A549 (cell line): ENCODE measurements at places on chromosomes 6 and 20.

- no peak for DNase-seq
Measured at GRCh38 chr6:33958526-33959328, 154.9 kb upstream of the MLN start.

GRCh38 chr6:105604587-105604884 is 201.7 kb upstream of the PREP start:
- no peak for DNase-seq

DNA sequence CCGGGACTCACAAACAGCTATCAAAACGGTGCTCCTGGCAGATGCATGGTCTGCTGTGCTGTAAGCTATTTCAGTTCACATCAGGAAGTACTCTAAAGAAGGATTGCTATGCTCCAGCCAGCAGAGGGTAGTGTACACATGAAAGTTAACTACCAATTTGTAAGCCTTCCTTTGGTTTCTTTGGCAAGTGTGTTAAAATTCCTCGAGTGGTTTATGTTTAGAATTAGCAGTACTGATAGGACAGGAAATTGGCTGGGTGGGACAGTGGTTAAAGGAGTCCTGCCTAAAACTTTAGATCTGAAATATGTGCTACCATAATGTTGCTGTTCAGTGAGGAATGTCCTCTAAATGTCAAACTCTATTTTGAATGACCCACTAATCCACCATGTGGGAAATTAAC is 47.4 kb downstream of the TRMT11 start:
- peak; percentile 76 for DNase-seq

DNA sequence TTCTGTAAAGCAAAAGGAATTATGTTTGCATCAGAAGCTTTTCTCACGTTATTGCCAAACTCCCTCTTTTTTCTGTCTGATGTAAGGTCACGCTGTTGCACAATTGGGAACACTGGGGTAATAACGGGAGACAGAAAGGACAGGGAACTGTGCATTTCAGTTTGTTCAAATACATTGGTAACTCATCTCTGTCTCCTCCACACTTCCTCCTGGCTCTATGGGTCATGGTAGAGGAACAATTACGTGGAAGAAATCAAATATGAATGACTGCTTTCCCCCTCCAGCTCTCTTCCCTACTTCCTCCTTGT is 132.2 kb upstream of the TNFAIP3 start:
- no peak for DNase-seq

- no peak for DNase-seq
Measured at GRCh38 chr6:3195420-3195694, 32.1 kb downstream of the TUBB2B start.

DNA sequence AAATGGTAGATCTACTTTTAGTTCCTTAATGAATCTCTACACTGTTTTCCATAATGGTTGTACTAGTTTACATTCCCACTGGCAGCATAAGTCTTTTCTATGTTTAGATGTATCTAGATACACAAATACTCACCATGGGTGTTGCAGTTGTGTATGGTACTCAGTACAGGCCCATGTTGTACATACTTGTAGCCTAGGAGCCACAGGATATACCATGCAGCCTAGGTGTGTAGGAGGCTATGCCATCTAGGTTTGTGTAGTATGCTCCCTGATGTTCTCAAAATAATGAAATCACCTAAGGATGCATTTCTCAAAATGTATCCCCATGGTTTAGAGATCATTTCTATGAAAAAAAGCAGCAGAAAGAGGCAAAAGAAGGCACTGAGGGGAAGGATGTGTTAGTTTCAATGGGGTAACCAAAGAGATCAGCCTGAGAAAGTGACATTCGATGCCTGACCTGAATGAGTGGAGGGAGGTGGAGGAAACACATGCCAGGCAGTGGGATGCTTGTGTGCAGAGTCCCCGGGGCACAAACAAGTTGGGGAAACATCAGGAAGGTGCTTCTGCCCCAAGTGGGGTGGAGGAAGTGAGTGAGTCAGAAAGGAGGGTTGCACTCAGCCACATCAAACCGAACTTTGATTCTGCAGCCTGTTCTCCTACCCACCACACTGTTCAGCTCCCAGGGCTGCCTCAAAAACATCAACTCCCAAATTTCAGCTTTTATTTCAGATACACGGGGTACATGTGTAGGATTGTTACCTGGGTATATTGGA is 191.2 kb downstream of the ZNF217 start:
- no peak for DNase-seq

- no peak for DNase-seq
Measured at GRCh38 chr6:26172608-26172968, 85.4 kb downstream of the HFE start.

GRCh38 chr6:14141351-14142062 is 23.9 kb downstream of the CD83 start:
- no peak for DNase-seq

GRCh38 chr20:17457079-17457478 is 74.1 kb downstream of the BFSP1 start:
- DNase-seq: no peak

DNA sequence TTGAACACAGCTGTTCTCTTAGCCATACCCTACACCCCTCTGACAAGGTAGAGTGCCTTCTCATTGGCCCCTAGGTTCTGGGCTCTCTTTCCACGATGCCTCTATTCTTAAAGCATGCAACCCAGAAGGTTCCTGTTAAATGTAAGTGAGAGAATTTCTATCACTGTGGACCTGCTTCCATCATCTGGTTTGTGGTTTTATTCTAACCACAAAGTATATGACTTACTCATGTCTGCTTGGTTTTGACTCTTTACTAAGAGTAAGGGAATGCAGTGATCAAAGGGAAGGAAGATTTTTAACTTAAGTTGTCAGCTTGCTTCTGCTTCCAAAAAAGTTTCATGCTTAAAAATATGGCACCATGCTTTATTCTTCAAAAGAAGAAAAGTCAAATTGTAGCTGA is 80.2 kb downstream of the ANKEF1 start:
- no peak for DNase-seq

DNA sequence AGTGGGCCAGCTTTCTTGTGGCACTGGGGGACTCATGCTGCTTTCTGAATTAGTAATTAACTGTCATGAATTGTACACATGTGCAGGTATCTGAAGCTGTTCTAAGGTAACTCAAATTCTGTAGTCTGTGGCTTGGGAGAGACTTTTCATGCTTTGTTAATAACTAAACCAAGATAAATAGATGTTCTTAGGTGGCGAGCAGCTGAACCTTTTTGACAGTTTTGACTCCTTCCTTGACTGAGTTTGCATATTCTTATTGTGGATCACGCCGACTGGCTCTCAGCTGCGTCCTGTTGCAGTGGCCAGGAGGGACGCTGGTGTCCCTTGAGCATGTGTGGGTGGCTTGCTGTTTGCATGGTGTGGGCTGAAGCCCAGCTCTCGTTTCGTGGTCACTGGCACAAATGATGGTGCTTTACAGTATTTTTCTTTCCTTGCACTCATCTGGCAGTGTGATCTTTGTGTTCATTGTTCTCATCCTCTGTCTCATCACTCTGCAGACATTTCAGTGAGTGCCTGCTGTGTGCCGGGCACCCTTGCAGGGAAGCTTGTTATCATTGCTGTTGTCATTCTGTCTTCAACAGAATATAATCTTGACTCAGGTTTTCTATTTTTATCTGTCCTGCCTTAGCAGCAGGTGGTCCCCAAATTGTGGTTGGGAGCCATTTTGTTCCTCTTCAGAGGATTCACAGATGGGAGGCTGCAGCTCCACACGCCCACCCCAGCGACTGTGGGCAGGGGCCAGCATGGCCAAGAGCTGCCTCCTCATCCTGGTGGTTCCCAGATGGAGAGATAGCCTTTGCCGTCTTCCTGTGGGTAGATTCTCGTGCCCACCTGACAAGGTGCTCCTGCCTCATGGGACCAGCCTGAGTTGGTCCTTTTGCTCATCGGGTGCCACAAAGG is 39.6 kb downstream of the DUSP22 start:
- no peak for DNase-seq

- DNase-seq: no peak
Measured at GRCh38 chr20:41344477-41344876, 3.9 kb downstream of the LPIN3 start.

DNA sequence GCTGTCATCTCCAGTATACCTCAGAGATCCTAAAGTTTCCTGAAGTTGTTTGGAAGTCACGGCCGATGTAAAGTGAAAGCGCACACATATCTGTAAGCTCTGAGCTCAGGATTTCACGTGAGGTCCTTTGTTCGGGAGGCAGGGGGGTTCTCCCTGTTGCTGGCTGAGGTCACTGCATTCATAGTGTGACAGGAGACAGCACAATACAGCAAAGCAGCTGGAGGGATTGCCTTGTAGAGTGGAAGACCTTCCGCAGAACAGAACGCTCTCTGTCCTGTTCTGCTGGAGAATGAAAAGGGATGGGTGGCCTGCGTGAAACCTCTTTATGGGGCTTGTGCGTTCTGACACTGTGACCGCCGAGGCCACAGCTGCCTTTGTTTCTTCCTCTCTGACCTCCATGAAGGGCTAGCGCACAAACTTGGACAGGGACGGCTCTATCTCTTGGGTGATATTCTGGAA is 13.4 kb upstream of the SERPINB1 start:
- DNase-seq: no peak

DNA sequence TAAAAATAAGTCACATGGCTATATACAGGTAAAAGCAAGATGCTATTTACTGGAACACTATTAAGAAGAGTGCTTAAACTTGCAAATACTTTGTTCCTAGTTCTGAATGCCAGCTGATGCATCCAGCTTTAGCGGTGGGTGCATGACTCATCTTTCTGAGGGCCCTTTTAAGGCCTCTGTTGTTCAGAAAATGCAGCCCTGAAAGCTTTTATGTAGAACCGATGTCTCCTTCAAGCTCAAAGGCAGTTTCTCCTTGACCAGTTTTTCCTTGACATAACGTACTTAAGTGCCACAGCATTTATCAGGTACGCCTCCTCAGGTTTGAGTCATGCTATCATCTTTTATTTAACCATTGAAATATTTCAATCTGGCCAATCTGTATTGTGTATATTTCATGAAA is 82.8 kb downstream of the MLIP start:
- DNase-seq: no peak

DNA sequence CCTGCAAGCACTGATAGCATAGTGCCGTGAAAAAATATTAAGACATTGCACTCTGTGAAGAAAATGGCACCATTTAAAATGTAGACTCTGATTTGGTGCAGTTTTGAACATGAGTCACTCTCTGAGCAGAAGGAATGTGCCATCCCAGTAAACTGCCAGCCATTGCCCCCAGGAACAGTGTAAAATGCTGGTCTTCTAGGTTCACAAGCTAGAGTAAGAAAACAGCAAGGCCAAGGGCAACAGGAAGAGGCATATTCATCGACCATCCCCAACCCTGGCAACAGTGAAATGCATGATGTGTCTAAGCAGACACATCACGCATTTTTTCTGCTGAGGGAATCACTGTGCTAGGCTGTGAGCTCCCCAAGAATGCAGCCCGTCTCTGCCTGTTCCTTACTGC is 163.2 kb upstream of the RIN2 start:
- DNase-seq: no peak

DNA sequence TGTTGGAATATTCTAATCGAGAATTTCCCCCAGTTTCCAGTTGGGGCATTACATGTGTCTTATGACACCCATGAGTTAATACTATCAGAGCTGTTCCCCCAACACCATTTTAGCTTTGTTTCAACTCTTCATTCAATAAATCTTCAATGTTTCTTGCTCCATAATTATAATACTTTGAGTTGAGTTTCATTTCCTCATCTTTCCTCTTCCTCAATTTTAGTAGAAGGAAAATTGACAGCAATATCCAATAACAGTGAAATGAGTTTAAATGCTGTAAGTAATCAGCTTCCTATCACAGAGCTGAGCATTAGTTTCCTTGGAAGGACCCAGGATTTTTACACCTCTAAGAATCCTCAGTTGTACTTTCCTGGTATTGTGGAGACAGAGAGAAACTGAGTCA is 1.0 kb upstream of the STMND1 start:
- no peak for DNase-seq

- no peak for DNase-seq
Measured at GRCh38 chr6:22124756-22125155, 172.1 kb downstream of the PRL start.

GRCh38 chr6:20873425-20874190 is 339.4 kb downstream of the CDKAL1 start:
- peak; percentile 57 for DNase-seq

DNA sequence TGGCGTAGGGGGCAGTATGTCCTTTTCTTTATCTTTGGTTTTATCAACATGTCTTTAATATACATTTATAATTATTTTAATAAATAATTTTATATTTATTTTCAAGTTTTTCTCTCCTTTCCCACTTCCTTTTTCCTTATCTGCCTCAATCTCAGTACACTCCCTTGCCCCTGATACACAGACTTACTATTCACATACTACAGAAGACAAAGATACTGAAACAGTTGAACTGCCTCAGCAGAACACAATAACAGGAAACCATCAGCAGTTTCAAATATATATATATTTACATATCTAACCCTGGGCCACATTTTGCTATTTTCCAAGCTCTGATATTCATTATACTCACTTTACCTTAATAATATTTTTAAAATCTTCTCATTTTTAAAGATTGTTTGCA is 19.8 kb downstream of the IBTK start:
- no peak for DNase-seq
